ENCODE measurements at places on chromosomes 16 and 17.

GRCh38 chr17:30238387-30239088 is 3.0 kb upstream of the SLC6A4 start:
- DNase-seq, result no peak

DNA sequence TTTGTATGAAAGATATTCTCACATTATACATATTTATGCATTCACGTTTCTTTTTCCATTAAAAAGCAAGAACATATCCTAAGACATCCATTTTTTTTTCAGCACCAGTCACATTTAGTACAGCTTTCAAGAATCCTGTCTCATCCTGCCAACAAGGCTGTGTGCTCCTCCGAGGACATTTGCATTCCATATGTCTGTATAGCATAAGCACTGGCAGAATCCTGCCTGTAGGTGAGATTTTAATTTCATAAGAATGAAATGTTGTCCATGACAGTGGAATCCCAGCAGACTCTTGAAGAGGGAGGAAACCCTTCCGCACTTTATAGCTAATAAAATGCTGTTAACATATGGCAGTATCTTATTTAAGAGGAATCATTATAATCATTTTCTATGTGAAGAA is 2.9 kb upstream of the PMP22 start:
- DNase-seq, result no peak

- no peak for DNase-seq
Observed at GRCh38 chr16:80739523-80739922, 64.9 kb downstream of the CDYL2 start.

- no peak for DNase-seq
Observed at GRCh38 chr16:12802048-12802447, 1.6 kb downstream of the CPPED1 start.

- no peak for DNase-seq
Observed at GRCh38 chr16:49727611-49728010, 128.3 kb downstream of the ZNF423 start.
